ENCODE measurements at places on chromosomes 2 and 18. TPM values are rescaled to one million over a fixed set of nuclear protein-coding genes. Genes with fewer than 3 reads are reported as not detected.

Gene IL36G
- 0.25 TPM for polyA plus RNA-seq

- no peak for DNase-seq
Measured at GRCh38 chr2:44946372-44947027, 5.0 kb downstream of the SIX3 start.

- DNase-seq, result no peak
Measured at GRCh38 chr2:66490588-66491001, 55.7 kb downstream of the MEIS1 start.

DNA sequence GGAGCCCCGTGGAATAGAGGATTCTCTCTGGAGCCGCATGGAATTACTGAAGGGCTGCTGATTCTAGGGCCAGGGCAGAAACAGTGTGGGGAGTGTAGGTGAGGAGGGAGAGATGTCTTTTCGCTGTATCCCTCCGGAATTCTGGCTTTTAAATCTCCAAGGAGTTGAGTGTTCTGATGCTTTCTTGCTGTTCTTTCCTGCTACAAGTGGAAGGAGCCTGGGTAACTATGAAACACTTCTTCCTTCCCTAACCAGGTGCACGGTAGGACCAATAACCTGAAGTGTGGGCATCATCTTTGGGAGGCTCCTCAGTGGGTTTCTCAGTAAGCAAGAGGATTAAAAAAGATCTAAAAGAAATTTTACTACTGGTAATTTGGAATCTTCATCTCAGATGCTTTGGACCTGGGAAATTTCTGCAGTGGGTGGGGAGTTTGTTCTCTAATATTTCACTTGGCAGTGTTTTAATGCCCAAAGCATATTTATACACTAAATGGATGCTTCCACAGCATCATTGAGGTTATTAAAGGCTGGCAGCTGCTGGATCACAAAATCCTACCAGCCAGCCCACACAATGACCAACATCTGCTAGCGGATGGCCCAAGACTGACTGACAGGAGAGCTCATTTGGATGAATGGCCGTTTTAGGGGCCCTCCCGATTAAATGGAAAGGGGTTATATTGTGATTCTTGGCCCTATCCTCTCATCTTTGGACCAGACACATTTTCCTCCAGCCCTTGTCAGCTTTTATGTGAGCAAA lies 2.1 kb downstream of the EML6 start:
- DNase-seq, result no peak

Gene KLHL41
- polyA plus RNA-seq, result 1.8 TPM

Gene PLB1
- polyA plus RNA-seq, result 1.3 TPM

GRCh38 chr2:38446906-38447561 lies 70.0 kb upstream of the ATL2 start:
- DNase-seq, result no peak

Gene KCNG2
- polyA plus RNA-seq, result 0.11 TPM

All from left renal cortex interstitium (tissue), 4 donors.